ENCODE measurements at places on chromosomes 11 and 22.

DNA sequence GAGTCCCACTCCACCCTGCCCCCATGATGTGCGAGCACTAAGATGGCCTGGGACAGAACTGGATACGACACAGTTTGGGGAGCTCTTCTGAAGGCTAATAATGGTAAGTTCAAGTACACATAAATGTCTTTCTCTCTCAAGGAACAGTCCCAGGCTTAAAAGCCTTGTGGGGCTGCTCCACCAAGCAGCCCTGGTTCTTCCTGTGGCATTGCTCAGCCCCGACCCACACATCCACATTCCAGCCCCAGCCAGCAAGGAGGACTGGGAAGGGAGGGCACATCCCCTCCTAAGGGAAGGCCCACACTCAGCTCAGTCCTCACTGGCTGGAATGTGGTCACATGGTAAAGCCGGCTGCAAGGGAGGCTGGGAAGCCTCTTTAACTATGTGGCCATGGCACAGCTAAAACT is 13.3 kb upstream of the MB start:
- DNase-seq: no peak

DNA sequence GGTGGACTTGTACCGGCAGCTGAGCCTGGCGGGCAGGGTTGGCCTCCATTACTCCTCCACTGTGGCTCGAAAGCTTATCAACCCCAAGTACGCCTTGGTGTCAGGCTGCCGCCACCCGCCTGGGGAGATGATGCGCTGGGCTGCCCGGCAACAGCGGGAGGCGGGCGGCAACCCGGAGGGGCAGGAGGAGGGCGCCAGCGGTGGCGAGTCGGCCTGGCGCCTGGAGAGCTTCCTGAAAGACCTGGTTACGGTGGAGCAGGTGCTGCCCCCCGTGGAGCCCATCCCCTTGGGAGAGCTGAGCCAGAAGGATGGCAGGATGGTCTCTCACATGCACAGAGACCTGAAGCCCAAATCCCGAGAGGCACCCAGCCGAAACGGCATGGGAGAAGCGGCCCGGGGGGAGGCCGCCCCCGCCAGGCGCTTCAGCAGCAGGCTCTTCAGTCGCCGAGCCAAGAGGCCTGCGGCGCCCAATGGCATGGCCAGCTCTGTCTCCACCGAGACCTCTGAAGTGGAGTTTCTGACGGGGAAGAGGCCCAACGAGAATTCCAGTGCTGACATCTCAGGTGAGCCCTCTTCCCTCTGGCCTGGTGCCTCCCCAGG is 26.7 kb downstream of the FAM83F start:
- DNase-seq: no peak

- no peak for DNase-seq
Measured at GRCh38 chr11:6468712-6469495, 4.8 kb downstream of the TRIM3 start.

- no peak for DNase-seq
Measured at GRCh38 chr11:121553806-121554205, 101.0 kb upstream of the SORL1-AS1 start.

GRCh38 chr22:43228863-43229262 is 41.9 kb upstream of the TTLL12 start:
- DNase-seq: no peak

- DNase-seq: no peak
Measured at GRCh38 chr22:35883031-35883620, 145.5 kb downstream of the RBFOX2 start.

- DNase-seq: no peak
Measured at GRCh38 chr11:61539006-61539405, 30.5 kb downstream of the LRRC10B start.

DNA sequence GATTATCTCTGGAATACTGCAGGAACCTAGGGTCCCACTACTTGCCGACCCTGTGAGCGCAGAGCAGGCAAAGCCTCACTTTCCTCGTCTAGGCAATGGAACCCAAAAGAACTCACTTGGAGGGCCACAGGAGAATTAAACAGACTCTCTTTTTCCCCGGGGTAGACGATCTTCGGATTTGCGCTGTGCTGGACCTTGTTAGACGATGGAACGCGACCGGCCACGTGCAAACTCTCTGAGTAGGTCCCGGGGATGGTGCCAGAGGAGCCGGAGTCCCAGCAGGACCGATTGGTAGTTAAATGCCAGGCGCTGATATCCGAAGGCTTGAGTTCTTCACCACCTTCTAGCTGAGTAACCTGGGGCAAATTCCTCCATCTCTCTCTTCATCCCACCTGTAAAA is 1.0 kb upstream of the SLC1A2 start:
- no peak for DNase-seq

DNA sequence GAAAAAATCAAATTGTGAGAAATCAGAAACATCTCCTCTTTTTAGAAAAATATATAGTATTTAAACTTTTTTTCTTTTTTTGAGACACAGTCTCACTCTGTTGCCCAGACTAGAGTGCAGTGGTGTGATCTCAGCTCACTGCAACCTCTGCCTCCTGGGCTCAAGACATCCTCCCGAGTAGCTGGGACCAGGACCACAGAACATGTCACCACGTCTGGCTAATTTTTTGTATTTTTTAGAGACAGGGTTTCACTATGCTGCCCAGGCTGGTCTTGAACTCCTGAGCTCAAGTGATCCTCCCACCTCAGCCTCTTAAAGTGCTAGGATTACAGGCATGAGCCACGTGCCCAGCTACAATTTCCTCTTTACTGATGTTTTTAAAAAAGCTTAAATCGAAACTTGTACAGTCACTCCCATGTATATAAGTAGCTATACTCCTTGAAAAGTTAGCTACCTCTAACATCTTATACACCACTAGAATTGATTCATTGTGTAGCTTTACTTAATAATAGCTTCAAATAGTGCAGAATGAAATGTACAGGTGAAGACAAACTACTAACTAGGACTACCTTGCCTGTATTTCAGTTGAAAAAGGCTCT is 10.3 kb downstream of the EIF4G2 start:
- DNase-seq: no peak

DNA sequence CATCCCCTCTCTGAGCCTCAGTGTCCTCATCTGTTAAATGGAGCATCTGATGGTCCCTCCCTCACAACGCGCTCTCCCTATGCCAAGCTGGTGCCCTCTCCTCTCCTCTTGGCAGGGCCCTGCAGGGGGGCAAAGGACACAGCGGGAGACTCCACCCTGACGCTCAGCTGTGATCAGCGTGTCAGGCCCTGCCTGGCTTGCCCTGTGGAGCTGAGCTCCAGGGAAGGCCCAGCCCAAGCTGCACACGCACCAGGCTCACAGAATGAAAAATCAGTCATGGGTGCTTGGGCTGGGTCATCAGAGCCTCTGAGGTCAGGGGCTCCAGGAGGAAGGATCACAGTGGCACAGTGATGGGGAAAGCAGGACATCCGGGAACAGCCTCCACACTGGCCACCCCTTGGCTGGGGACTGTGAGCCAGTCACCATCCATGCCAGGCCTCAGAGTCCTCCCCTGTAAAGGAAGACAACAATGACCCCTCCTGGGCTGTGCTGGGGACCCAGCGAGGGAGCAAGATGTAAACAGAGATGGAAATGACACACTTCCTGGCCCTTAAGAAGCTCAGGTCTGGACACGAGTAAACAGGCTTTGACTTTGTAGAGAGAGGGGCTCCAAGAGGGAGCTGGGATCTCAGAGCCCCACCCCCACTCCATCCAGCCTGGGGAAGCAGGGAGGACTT is 36.6 kb downstream of the RPL3 start:
- no peak for DNase-seq

DNA sequence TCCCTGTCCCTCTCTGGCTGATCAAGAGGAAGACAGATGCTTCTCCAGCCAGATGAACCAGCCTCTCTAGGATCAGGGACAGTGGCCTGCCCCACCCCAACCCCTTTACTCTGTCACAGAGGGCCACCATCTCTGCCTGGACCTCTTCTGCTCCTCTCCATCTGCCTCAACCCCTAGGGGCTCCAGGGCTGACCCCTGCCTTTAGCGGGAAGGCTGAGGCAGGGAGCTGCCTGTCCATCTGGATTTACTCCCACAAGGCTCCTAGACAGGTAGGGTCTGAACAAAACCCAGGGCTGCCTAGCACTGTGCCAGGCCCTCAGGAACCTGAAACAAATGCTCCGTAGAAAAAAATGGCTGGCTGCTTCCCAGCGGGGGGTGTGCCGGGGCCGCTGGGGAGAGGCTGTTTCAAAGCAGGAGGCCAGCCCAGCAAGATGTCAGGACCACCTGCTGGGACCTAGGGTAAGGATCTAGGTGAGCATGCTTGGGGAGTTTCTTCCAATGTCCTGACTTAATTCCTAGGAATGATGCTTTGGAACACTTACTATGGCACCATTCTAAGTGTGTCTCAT is 3.2 kb downstream of the CHST1 start:
- no peak for DNase-seq

- DNase-seq: no peak
Measured at GRCh38 chr11:2114430-2115241, 24.6 kb downstream of the IGF2 start.

- no peak for DNase-seq
Measured at GRCh38 chr22:49106096-49106841, 721.4 kb downstream of the BRD1 start.

DNA sequence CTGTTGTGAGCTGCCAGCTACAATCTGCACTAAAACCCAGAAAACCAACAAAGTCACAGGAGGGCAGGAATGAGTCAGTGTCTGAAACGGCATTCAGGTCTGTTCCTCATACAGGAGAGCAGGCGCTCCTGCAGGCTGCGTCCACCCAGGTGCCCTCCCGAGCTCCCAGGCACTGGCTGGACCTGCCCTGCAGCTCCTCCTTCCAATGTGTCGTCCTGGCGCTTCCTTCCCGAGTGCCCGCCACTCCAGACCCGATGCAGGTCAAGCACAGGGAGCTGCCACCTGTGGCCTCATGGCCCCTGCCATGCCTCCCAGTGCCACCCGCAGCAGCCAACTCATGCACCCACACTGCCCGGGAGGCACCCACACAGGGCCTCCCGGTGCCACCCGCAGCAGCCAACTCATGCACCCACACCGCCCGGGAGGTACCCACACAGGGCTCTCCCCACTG is 12.0 kb downstream of the BRD1 start:
- no peak for DNase-seq

- DNase-seq: no peak
Measured at GRCh38 chr11:68282141-68282860, 10.5 kb upstream of the C11orf24 start.

GRCh38 chr22:37601540-37602442 is 6.8 kb upstream of the GGA1 start:
- DNase-seq: no peak

DNA sequence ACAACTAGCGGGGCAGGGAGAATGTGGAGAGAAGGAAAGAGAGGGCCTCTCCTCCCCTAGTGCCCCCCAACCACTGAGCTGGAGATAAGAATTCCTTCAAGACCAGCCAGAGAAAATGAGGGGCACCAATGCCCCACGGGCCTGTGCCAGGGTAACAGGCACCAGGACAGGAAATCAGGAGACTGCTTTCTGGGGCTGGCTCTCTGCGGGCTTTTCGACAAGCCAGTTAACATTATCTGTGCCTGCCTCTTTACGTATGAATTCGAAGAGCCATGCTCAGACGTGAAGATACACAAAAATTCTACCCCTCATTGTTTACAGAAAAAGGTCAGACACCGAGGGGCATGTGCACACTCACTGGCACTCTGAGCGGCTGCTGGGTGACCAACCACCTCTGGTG is 52.1 kb downstream of the MYH9 start:
- no peak for DNase-seq

DNA sequence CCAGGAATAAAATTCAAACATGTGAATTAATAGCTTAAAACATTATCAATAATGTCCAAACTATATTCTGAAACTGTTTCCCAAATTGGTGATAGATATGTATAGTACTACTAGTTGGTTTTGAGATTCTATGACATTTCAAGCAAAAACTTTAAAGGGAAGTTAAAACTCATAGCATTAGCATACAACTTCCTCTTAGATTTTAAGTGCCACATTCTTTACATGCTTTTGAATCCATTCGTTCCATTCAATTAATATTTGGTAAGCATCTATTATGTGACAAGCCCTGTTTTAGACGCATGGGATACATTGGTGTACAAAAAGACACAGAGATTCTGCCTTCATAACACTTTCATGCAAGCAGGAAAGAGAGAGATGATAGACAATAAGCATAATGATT is 8.9 kb downstream of the PATL1 start:
- no peak for DNase-seq

DNA sequence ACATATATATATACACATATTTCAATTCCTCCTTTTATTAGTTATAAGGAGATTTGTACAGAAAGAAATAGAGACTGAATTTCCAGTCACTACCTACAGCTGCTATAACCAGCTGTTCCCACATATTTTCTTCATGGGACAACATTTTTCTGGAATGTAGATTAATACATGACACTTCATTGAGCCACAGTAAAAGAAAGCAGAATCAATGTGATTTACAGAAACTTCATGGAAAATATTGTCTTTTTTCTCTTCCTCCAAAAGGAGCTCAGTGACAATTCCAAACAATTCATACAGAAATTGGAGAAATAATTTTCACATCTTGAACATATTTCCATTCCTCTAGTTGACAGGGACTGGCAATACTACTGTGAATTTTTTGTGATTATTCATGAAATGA is 249.2 kb downstream of the DLG2 start:
- no peak for DNase-seq

GRCh38 chr22:31923747-31924146 is 20.6 kb upstream of the YWHAH start:
- DNase-seq: no peak

GRCh38 chr11:69460540-69461257 is 20.8 kb upstream of the LINC01488 start:
- no peak for DNase-seq

GRCh38 chr11:114172871-114173444 is 113.4 kb downstream of the ZBTB16 start:
- DNase-seq: no peak

- DNase-seq: no peak
Measured at GRCh38 chr22:17924735-17925364, 99.5 kb downstream of the MICAL3 start.

GRCh38 chr11:20024172-20024935 is 135.9 kb downstream of the DBX1 start:
- DNase-seq: no peak

DNA sequence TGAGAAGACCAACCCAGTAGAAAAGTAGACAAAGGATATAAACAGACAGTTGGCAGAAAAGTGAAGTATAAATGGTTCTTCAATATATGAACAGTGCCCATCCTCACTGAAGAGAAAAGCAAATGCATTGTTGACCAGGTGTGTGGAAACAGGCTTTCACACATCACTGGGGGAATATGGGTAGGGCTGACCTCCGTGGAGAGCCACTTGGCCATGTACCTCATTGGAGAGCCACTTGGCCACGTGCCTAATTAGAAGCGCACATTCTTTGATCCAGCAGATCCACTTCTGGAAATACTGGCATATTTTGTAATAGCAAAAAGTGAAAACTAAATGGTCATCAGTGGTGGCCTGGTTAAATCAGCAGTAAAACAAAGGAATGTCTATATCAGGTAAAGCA is 43.2 kb downstream of the PPP6R3 start:
- no peak for DNase-seq

Measured in cortex of kidney (tissue), 1 donor.